ENCODE measurements at places on chromosomes 7 and 10. TPM values are rescaled to one million over a fixed set of nuclear protein-coding genes. Genes with fewer than 3 reads are reported as not detected.

SEMA3E gene
- 1.1 TPM for total RNA-seq

- no peaks in the 10 kb centered on the region for H3K36me3 ChIP-seq
- peaks cover 22% of the 10 kb centered on the region for H3K4me1 ChIP-seq
- H3K4me3 ChIP-seq: no peak overlapping the region
- no peak overlapping the region for H3K27ac ChIP-seq
These were observed 33.3 kb downstream of the CALML3 start for GRCh38 chr10:5557799-5558771.

GRCh38 chr7:30467271-30467670 lies 11.3 kb downstream of the NOD1 start:
- H3K4me3 ChIP-seq: no peak overlapping the region
- no peaks in the 10 kb centered on the region for H3K36me3 ChIP-seq
- no peaks in the 10 kb centered on the region for H3K27me3 ChIP-seq
- DNase-seq: no peak

FRAT1 gene
- total RNA-seq: 0.83 TPM

HOXA5 gene
- 23.9 TPM for total RNA-seq

ITPRID1 gene
- not detected for total RNA-seq

DNA sequence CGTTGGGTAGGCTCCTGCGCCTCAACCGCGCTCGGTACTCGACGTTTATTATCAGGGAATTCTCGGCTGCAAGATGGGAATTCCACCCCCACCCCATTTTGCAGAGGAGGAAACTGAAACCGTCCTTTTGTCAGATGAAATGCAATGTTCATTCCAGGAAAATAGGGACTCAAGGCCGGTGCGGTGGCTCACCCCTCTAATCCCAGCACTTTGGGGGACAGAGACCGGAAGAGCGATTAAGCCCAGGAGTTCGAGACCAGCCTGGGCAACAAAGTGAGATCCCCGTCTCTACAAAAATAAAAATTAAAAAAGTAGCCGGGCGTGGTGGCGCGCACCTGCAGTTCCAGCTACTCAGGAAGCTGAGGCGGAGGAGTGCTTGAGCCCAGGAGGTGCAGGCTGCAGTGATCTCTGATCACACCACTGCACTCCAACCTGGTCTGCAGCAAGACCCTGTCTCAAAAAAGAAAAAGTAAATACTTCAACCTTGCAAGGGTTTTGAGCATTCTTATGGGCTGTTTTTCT lies 720 bp upstream of the RFC2 start:
- peaks cover 8% of the 10 kb centered on the region for H3K36me3 ChIP-seq
- H3K27ac ChIP-seq: peak overlapping the region; percentile 86
- DNase-seq: no peak
- peak overlapping the region; percentile 73 for H3K4me3 ChIP-seq

CCDC136 gene
- total RNA-seq: 8.3 TPM

ACBD7 gene
- 1.1 TPM for total RNA-seq

SLC29A4 gene
- total RNA-seq: 2.5 TPM

ZNHIT1 gene
- 34.4 TPM for total RNA-seq

GRCh38 chr7:516606-517456 lies 2.8 kb downstream of the PDGFA start:
- peak; percentile 80 for DNase-seq
- no peaks in the 10 kb centered on the region for H3K36me3 ChIP-seq
- peak overlapping the region; percentile 77 for H3K4me3 ChIP-seq
- H3K4me1 ChIP-seq: peaks cover 6% of the 10 kb centered on the region

ANLN gene
- 209 TPM for total RNA-seq

DNA sequence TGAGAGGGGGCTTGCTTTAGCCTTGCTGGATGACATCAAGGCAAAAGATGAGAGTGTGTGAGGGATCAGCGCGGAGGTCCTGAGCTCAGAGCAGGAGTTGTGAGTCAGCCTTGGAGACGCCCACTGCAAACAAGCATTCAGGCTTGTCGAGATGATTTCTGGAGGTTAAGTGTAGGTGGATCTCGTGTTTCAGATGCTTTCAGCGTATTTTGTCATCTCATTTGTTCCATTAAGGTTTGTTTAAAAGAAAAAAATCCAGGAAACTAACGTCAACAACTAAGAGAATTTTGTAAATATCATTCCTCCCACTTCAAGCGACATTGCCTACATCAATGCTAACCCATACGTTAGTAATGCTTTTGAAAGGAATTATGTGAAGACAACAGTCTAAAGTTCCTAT lies 715.4 kb upstream of the NRP1 start:
- DNase-seq: peak; percentile 82
- no peak overlapping the region for H3K27ac ChIP-seq
- no peaks in the 10 kb centered on the region for H3K36me3 ChIP-seq

- peaks cover 5% of the 10 kb centered on the region for H3K4me1 ChIP-seq
- peak overlapping the region; percentile 78 for H3K27ac ChIP-seq
- no peaks in the 10 kb centered on the region for H3K27me3 ChIP-seq
These were observed 557 bp upstream of the TAX1BP1 start for GRCh38 chr7:27739301-27739908.

DNA sequence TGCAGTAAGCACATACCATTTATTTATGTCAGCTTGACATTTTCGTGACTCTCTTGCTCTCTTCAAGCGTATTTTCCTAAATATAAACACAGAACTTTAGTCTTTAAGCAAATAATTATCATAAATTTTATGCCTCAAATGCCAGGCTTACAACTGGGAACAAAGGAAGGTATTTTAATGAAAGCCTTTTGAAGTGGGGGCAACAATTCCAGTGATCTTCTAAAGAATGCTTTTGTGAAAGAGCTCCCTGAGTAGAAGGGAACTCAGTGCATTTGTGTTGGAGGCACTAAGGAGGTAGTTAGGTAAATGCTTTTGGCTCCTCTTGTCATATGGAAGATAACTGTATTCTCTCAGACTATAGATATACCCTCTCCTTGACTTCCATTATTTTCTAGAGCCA lies 104.9 kb downstream of the VPS50 start:
- H3K4me1 ChIP-seq: peaks cover 6% of the 10 kb centered on the region
- 0 out of 2 replicates have a peak, but pooled peaks cover 3% of the 10 kb centered on the region for H3K36me3 ChIP-seq
- no peak for DNase-seq
- no peaks in the 10 kb centered on the region for H3K27me3 ChIP-seq
- no peak overlapping the region for H3K4me3 ChIP-seq

- DNase-seq: no peak
- no peaks in the 10 kb centered on the region for H3K4me1 ChIP-seq
- no peak overlapping the region for H3K4me3 ChIP-seq
- H3K36me3 ChIP-seq: peaks cover 14% of the 10 kb centered on the region
- no peaks in the 10 kb centered on the region for H3K27me3 ChIP-seq
These were observed 19.1 kb downstream of the DPYSL4 start for GRCh38 chr10:132205650-132206376.

GRCh38 chr7:7157177-7157886 lies 25.0 kb upstream of the C1GALT1 start:
- no peaks in the 10 kb centered on the region for H3K36me3 ChIP-seq
- peak overlapping the region; percentile 4 for H3K4me3 ChIP-seq
- H3K27ac ChIP-seq: no peak overlapping the region

CYP3A4 gene
- total RNA-seq: not detected

- no peaks in the 10 kb centered on the region for H3K4me1 ChIP-seq
- H3K27ac ChIP-seq: no peak overlapping the region
- no peak for DNase-seq
- no peaks in the 10 kb centered on the region for H3K27me3 ChIP-seq
These were observed 553.6 kb upstream of the GHITM start for GRCh38 chr10:83585686-83586085.

GRM3 gene
- not detected for total RNA-seq

- no peaks in the 10 kb centered on the region for H3K4me1 ChIP-seq
- no peak overlapping the region for H3K4me3 ChIP-seq
- no peak overlapping the region for H3K27ac ChIP-seq
- DNase-seq: no peak
- no peaks in the 10 kb centered on the region for H3K36me3 ChIP-seq
These were observed 220.8 kb downstream of the LRMDA start for GRCh38 chr10:75652146-75652740.

GRCh38 chr7:27942711-27943110 lies 202.7 kb downstream of the TAX1BP1 start:
- no peaks in the 10 kb centered on the region for H3K27me3 ChIP-seq
- H3K4me1 ChIP-seq: no peaks in the 10 kb centered on the region
- no peak for DNase-seq
- no peak overlapping the region for H3K4me3 ChIP-seq
- H3K27ac ChIP-seq: no peak overlapping the region
- H3K36me3 ChIP-seq: peaks cover 1% of the 10 kb centered on the region

GRCh38 chr10:97683556-97684367 lies 3.3 kb downstream of the AVPI1 start:
- DNase-seq: peak; percentile 70
- H3K36me3 ChIP-seq: peaks cover 18% of the 10 kb centered on the region
- H3K27me3 ChIP-seq: no peaks in the 10 kb centered on the region
- H3K27ac ChIP-seq: peak overlapping the region; percentile 73

GRCh38 chr7:150801242-150801945 lies 825 bp downstream of the TMEM176A start:
- H3K27me3 ChIP-seq: peaks cover 29% of the 10 kb centered on the region
- H3K4me3 ChIP-seq: no peak overlapping the region
- peaks cover 3% of the 10 kb centered on the region for H3K36me3 ChIP-seq
- no peaks in the 10 kb centered on the region for H3K4me1 ChIP-seq
- H3K27ac ChIP-seq: no peak overlapping the region
- no peak for DNase-seq

GRCh38 chr7:92967238-92967637 lies 130.9 kb upstream of the CDK6 start:
- no peak overlapping the region for H3K4me3 ChIP-seq
- no peaks in the 10 kb centered on the region for H3K4me1 ChIP-seq
- H3K36me3 ChIP-seq: no peaks in the 10 kb centered on the region
- H3K27me3 ChIP-seq: no peaks in the 10 kb centered on the region
- no peak overlapping the region for H3K27ac ChIP-seq
- DNase-seq: no peak

- H3K36me3 ChIP-seq: no peaks in the 10 kb centered on the region
- no peak overlapping the region for H3K4me3 ChIP-seq
- H3K4me1 ChIP-seq: no peaks in the 10 kb centered on the region
- no peak for DNase-seq
These were observed 38.9 kb upstream of the KAT6B start for GRCh38 chr10:74787457-74787856.

DNA sequence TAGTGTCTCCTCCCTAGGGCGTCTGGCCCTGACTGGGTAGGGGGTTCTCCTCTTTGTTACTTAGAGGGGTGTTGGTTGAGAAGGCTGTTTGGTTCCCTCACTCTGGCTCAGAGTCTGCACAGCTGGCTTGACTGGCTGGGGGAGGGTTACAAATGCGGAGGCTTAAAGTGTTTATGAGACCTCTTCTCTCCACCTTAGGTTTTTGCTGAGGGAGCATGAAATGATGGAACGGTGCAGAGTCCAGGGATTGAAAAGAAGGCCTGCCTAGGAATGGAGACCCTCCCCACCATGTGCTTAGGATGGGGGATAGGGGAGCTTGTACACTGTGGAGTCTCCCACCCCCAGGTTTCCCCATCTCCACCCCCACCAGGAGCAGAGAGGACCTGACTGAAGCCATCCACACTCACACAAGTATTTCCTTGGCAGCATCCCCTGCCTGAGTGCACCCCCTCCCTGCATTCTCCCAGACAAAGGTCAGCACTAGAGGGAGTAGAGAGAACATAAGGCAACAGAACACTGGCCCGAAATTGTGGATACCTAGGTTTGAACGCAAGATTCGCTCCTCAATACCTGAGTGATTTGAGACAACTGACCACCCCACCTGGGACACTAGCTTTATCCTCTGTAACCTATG lies 1.7 kb upstream of the LDB1 start:
- peak overlapping the region; percentile 89 for H3K4me3 ChIP-seq
- peaks cover 24% of the 10 kb centered on the region for H3K4me1 ChIP-seq

GRCh38 chr10:62082271-62082656 lies 180.8 kb downstream of the ARID5B start:
- H3K27me3 ChIP-seq: no peaks in the 10 kb centered on the region
- peak overlapping the region; percentile 91 for H3K27ac ChIP-seq
- H3K36me3 ChIP-seq: peaks cover 48% of the 10 kb centered on the region
- H3K4me3 ChIP-seq: no peak overlapping the region

- H3K4me3 ChIP-seq: no peak overlapping the region
- peaks cover 5% of the 10 kb centered on the region for H3K27me3 ChIP-seq
- no peaks in the 10 kb centered on the region for H3K4me1 ChIP-seq
- no peak overlapping the region for H3K27ac ChIP-seq
These were observed 6.5 kb downstream of the C10orf95 start for GRCh38 chr10:102444851-102445250.

GRCh38 chr10:86182150-86182549 lies 184.4 kb downstream of the GRID1 start:
- no peak overlapping the region for H3K27ac ChIP-seq
- H3K27me3 ChIP-seq: no peaks in the 10 kb centered on the region
- no peak for DNase-seq
- H3K4me1 ChIP-seq: no peaks in the 10 kb centered on the region

PSD gene
- total RNA-seq: 2.0 TPM

- no peaks in the 10 kb centered on the region for H3K36me3 ChIP-seq
- peaks cover 6% of the 10 kb centered on the region for H3K4me1 ChIP-seq
- no peak for DNase-seq
These were observed 20.3 kb upstream of the CD36 start for GRCh38 chr7:80618096-80618495.

LMBR1 gene
- total RNA-seq: 30.3 TPM

- H3K4me3 ChIP-seq: no peak overlapping the region
- no peak overlapping the region for H3K27ac ChIP-seq
- peaks cover 3% of the 10 kb centered on the region for H3K4me1 ChIP-seq
- no peaks in the 10 kb centered on the region for H3K36me3 ChIP-seq
- H3K27me3 ChIP-seq: no peaks in the 10 kb centered on the region
These were observed 297.6 kb downstream of the ARHGAP12 start for GRCh38 chr10:31630861-31631567.

IQUB gene
- 0.18 TPM for total RNA-seq

DNA sequence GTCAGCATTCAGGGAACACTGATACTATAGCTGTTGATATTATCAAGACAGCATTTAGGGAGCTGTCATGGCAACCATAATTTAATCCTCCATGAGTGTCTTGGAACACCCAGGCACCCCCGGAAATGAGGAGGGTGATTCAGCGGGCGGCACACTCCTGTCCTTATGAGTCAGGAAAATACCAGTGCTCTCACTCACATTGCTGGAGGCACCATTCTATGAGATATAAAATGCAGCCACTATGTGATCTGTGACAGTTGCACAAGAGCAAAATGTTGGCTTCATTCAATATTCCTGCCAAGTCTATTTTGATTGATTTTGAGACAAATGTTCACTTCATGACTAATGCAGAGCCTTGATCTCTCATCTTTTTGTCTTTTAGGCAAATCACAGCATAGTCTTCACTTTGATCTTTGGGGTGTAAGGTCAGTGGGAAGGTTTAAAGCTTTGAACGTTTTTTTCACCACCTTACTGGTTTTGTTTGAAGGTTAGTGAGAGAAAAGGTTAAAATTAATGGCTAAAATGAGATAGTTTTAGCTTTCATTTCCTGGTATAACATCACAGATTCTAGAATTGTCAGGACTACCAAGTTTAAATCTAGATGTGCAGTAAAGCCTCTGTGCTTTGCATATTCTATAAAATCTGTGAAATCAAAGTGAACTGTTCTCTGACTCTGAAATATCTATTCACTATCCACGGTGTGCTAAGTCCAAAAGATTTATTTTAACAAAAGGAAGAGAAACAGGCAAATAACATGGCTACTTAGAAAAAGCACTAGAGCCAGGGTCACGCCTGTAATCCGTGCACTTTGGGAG lies 12.4 kb upstream of the ARHGAP12 start:
- H3K36me3 ChIP-seq: no peaks in the 10 kb centered on the region
- no peak overlapping the region for H3K4me3 ChIP-seq
- peaks cover 10% of the 10 kb centered on the region for H3K4me1 ChIP-seq
- no peak overlapping the region for H3K27ac ChIP-seq
- peak; percentile 95 for DNase-seq
